ENCODE measurements at places on chromosomes 4 and X.

GRCh38 chr4:138269175-138269574 is 27.0 kb upstream of the SLC7A11 start:
- DNase-seq = no peak

GRCh38 chr4:18390655-18391353 is 369.2 kb upstream of the LCORL start:
- DNase-seq = no peak

GRCh38 chr4:173227756-173228155 is 59.1 kb downstream of the GALNT7 start:
- no peak for DNase-seq

- DNase-seq = no peak
Measured at GRCh38 chr4:15479089-15479912, 9.6 kb downstream of the CC2D2A start.

DNA sequence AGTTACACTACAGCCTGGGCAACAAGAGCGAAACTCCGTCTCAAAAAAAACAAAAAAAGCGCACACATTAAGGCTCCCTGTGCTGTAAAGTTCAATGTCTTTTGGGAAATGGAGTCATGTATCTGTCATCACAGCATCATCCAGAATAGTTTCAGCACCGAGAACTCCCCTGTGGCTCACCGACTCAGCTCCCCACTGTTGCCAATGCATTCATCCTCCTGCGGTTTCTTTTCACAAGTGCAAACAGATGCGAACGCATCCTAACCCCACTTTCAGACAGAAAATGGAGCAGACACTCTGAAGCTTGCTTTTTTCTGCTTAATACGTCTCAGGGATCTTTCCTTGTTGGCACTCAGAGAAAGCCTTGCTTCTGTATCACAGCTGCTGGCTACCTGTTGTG is 13.8 kb upstream of the SH3TC1 start:
- no peak for DNase-seq

- DNase-seq = no peak
Measured at GRCh38 chr4:6054162-6054922, 36.1 kb upstream of the C4orf50 start.

- no peak for DNase-seq
Measured at GRCh38 chr4:38601244-38601915, 62.6 kb upstream of the KLF3 start.

DNA sequence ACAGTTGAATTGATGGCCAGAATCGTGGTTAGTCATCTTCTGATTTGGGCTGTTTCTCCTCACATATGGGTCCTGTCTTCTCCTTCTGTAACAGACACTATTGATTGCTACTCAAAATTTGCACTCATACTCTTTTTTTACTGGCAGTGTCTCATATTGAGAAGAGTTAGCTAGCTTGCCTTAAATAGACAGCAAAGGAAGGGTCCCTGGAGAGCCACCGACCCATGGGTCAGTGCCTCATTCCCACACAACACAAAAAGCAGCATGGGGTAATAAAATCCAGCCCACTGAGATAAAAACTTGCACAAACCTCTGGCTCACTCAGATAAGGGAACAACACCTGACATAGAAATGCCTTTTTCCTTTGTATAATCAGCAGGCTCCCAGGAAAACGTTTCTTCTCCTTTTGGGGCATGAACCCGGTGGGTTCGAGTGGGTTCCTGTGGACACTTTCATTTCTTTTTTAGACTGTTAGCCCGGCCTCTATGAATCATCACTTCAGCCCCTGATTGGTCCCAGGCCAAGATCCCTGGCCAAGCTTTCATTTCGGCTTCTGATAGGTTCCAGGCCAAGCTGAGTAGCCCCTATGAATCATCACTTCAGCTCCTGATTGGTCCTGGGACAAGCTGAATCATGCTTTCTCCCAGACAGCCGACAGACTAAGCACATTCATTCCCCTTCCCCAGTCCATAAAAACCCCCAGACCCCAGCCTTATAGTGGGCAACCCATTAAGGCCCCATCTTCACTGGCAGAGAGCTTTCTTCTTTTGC is 408.1 kb downstream of the DCAF12L2 start:
- no peak for DNase-seq

- no peak for DNase-seq
Measured at GRCh38 chr4:30450474-30450873, 269.7 kb upstream of the PCDH7 start.

GRCh38 chrX:9562851-9563250 is 98.0 kb downstream of the TBL1X start:
- DNase-seq = no peak

DNA sequence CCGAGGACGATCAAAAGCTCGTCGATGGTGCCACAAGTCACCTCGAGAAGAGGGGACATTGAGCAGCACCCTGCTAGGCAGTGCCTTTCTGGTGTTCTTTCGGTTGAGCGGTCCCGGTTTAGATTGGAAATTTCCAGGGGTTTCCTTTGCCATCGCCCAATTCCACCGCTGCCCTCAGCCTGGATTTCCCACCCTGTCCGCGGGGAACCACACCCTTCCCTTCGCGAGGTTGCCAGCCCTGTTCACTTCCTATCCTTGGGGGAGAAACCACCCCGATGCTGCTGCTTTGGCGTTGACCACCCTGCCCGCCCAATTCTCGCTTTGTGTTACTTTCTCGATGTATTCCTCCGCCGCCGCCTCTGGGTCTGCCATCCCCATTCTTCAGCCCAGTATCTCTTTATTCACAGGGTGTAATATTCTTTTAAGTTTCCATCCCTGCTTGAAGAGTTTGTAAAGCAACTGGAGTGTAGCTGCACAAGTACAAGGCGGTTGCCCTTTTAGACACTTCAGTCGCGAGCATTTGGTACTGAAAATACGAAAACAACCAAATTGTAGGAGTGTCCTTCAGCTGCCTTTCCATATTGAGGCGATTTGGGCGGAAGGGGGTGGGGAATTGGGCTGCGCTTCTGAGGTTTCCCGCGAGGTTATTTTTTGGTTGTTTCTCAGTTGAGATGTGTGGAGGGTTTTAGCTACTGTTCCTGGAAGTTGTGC is 1.1 kb downstream of the OGT start:
- peak; percentile 22 for DNase-seq

DNA sequence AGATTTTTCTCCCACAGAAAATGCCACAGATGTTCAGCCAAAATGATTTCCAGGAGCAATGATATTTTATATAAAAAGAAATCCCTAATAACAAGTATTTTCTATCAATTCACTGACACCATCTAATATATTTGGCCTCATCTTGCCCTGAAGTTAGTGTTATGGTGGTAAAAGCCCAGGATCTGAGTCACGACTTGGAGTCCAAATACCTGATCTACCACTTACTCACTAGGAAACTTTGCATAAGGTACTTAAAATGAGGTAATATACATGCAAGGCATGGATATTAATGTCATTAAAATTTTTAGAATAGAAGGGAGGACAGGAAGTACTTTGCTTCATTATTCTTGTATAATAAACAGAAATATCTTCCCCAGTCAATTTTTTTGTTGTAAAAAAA is 16.3 kb downstream of the PPP3CA start:
- DNase-seq = no peak

GRCh38 chr4:22762548-22762947 is 69.8 kb downstream of the GBA3 start:
- DNase-seq = no peak

DNA sequence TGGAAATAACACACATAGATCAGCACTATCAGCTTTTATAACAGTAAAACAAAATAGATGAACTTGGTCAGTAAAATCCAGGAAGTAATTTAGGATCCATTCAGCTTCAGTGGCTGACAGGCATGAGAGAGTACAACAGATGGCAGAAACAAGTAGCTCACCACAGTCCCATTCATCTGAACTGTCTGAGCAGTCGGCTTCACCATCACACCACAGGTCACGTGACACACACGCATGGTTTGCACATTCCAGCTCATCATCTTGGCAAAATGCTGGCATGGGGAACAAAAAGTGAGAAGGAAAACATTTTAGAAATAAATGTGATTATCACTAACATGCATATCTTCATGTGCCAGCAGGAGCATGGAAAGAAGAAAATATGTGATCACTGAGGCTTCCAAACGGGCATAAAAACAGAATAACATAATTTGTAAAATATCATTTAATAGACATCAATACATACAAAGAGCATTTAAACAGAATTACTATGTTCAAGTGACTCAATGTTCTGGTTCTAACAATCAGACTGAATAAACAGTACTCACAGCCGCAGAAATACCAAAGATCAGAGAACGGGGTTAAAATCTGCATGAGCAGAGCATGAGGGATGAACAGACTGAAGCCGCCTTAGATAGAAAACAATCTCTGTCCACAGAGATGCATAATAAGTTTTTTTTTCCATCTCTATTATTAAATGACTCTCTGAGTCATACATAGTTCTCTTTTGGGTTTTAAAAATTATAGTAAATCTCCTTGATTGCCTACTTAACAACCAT is 158.1 kb downstream of the ATP10D start:
- no peak for DNase-seq

DNA sequence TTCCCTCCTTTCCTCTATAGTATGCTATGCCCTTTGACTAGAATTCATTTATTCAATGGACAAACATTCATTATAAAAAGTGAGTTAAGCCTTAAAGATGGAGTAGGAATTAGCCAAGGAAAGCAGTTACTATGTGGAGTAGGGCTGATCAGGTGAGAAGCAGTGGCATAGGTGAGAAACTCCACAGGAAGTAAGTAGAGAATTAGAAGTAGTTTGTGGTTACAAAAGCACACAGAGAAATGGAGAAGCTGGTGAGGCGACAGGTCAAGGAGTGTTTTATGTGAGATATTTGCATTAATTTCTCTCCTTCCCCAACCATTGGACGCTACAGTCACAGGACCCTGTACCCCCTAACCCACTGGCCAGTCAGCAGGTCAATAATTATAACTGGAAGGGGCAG is 30.6 kb downstream of the SETD7 start:
- no peak for DNase-seq

- no peak for DNase-seq
Measured at GRCh38 chr4:178027796-178028195, 585.6 kb upstream of the AGA start.
